Spleen (tissue), 13 donors: ENCODE measurements at places on chromosomes 5 and 9. TPM values are rescaled to one million over a fixed set of nuclear protein-coding genes. Genes with fewer than 3 reads are reported as not detected.

GRCh38 chr5:141603923-141604717 lies 14.7 kb downstream of the DIAPH1 start:
- DNase-seq = no peak

GRCh38 chr5:69364414-69364813 lies 4.9 kb downstream of the AK6 start:
- no peak for DNase-seq

- no peak for DNase-seq
Observed at GRCh38 chr5:160384681-160385080, 14.3 kb upstream of the C1QTNF2 start.

GRCh38 chr9:127772603-127773002 lies 5.9 kb downstream of the SH2D3C start:
- DNase-seq = no peak

IFNK gene
- polyA plus RNA-seq = not detected

COL23A1 gene
- 1.7 TPM for polyA plus RNA-seq
